NCI-H187 treated with DMSO at 0.1 percent for 48 hours (cell line): ENCODE measurements at places on chromosomes 5 and 9.

- no peak for DNase-seq
Observed at GRCh38 chr5:147081311-147081764, 153.5 kb upstream of the STK32A start.

GRCh38 chr5:21773456-21773855 is 1079.7 kb downstream of the CDH12 start:
- DNase-seq: no peak

- no peak for DNase-seq
Observed at GRCh38 chr9:134366223-134367031, 40.2 kb downstream of the RXRA start.

DNA sequence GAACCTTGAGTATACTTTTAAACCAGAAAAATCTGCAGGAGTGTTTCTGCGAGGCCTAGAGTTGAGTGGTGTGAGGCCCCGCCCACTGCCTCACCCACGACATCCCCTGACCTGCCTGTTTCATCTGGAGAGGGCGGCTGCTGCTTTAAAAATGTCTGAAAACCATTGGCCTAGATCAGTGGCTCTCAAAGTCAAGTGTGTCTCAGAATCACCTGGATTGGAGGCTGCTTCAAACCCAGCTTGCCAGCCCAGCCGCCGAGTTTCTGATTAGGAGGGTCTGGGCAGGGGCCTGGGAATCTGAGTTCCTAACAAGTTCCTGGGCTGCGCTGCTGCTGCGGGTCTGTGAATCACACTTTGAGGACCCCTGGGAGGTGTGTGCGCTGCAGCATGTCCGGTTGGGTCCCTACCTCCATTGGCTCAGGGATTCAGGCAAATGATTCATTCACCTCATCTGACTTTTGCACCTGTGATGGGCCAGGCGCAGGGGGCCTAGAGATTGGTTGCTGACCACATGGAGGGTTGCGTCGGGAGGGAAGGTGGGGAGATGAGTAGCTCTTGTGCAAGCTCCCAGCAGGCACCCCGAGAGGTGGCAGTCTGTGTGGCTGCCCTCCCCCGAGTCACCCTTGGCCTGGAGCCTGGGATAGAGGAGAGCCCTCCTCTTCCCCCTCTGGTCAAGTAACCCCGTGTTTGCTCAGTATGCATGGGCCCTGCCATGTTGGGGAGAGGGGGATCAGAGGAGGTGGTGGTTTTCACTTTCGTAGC is 27.6 kb upstream of the HMCN2 start:
- DNase-seq: peak; percentile 70

- no peak for DNase-seq
Observed at GRCh38 chr9:130165579-130165978, 6.6 kb upstream of the NCS1 start.

GRCh38 chr9:120363697-120364096 is 216.3 kb downstream of the CDK5RAP2 start:
- no peak for DNase-seq

DNA sequence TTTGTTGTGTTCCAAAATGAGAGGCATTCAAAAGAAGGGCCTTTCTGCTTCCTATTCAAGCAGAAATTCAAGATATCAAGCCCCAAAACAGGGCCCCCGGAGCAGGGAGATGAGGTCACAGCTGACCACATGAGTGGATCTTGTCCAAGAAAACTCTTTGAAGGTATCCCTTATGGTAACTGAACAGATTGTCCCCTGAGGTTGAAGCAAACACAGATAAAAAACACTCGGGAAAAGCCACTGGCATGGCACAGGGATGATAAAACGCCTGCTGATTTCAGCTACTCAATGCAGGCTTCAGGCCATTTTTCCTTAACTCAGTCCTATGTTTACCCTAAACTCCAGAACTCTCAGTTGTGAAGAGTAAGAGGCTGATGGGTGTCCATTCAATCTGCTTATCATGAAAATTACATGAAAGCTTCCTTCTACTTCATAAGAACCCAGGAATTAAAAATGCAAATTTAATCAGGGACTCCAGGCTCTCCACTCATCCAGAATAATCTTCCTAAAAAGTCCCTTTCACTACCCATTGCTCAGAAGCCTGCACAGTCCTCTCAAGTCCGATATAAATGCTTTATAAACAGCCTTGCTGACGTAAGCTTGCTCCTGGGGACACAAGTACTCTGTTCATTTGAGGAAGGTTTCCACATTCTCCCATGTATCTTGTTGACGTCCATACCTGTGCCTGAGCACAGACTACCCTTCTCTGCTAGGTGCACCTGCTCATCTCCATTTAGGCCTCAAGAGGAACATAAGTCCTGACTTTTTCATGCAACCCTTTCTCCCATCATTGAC is 35.9 kb upstream of the SLC1A3 start:
- no peak for DNase-seq

DNA sequence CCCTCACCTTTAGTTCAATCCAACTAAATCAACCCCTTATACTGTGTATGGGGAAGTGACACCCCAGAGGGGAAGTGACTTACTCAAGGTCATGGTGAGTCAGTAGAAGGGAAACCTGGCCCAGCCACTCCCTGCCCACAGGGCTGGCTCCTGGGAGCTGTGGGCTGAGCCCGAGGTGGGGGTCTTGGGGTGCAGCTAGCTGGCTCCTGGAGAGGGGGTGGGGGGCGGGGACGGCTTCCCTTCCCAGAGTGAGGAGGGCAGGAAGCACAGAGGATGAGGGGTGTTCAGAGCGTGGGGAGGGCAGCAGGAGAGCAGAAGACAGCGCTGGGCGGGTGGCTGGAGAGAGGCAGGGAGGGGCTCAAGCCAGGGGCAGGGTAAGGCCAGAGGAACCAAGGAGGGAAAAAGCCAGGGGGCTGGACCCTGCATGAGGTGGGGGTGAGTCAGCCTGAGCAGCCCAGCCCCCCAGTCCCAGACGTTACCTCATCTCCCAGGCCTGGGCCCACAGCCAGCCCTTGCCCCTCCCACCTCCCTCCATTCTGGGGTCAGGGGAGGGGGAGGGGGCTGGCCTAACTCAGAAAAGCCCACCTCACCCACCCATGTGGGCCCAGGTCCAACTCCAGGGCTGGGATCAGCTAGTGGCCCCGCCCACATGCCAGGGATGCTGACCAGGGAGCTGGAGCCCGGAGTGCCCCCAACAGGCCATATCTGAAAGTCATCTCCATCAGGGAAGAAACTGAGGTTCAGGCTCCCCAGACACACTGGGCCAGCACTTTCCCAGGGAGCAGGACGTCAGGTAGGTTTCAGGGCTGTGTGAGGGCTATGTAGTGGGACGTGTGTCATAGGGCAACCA is 2.8 kb downstream of the PDLIM7 start:
- no peak for DNase-seq

- no peak for DNase-seq
Observed at GRCh38 chr5:54146916-54147315, 163.5 kb downstream of the ARL15 start.

DNA sequence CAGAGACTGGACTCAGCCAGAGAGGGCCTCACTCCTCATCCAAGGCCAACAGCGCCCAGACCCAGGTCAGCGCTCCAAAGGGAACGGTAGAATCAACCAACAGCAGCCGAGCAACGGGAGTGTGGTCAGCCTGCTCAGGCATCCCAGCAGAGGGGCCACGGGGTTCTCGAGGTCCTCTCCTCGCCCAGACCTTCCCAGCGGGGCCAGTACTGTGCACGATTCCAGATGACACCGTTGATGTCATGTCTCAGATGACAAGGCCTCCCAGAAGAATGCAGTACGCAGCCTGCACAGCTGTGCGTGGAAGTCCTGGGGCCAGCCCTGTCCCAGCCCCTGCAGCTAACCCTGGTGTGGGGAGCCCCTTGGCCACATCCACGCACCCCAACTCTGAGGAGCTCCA is 141.0 kb upstream of the PPP1R26 start:
- DNase-seq: no peak

- DNase-seq: no peak
Observed at GRCh38 chr9:69961843-69962242, 81.8 kb upstream of the MAMDC2 start.

- no peak for DNase-seq
Observed at GRCh38 chr5:393846-394275, 49.1 kb upstream of the EXOC3 start.

- DNase-seq: no peak
Observed at GRCh38 chr5:145715412-145715811, 119.7 kb downstream of the PRELID2 start.

- DNase-seq: no peak
Observed at GRCh38 chr9:99811172-99811571, 10.5 kb upstream of the NR4A3 start.

GRCh38 chr5:155482428-155482827 is 468.9 kb downstream of the KIF4B start:
- DNase-seq: no peak

DNA sequence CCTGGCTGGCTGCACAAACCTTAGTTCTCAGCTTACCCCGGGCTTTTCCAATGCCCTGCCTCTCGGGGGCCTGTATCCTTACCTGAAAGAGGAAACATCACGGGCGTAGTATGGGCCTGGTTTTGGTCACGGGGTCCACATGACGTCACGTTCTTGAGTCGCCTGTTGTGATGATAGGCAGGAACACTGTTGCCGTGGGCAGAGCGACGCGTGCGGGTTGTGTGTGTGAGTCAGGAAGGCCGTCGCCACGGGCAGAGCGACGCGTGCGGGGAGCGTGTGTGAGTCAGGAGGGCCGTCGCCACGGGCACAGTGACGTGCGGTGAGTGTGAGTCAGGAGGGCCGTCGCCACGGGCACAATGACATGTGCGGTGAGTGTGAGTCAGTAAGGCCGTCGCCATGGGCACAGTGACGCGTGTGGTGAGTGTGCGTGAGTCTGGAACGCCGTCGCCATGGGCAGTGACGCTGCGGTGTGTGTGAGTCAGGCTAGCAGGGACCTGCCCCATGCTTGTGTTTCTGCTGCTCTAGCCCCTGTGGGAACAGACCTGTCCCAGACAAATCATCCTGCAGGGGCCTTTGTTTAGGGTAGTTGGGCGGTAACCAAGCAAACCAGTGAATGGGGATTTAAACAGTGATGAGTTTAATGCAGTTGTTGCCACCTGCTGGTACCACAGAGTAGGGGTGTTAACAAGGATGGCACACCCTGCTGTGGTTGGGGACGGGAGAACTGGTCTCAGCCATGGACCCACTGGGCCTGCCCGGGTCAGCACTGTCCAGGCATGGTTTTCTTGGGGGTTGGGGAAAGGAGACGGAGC is 19.8 kb downstream of the TRIP13 start:
- no peak for DNase-seq

DNA sequence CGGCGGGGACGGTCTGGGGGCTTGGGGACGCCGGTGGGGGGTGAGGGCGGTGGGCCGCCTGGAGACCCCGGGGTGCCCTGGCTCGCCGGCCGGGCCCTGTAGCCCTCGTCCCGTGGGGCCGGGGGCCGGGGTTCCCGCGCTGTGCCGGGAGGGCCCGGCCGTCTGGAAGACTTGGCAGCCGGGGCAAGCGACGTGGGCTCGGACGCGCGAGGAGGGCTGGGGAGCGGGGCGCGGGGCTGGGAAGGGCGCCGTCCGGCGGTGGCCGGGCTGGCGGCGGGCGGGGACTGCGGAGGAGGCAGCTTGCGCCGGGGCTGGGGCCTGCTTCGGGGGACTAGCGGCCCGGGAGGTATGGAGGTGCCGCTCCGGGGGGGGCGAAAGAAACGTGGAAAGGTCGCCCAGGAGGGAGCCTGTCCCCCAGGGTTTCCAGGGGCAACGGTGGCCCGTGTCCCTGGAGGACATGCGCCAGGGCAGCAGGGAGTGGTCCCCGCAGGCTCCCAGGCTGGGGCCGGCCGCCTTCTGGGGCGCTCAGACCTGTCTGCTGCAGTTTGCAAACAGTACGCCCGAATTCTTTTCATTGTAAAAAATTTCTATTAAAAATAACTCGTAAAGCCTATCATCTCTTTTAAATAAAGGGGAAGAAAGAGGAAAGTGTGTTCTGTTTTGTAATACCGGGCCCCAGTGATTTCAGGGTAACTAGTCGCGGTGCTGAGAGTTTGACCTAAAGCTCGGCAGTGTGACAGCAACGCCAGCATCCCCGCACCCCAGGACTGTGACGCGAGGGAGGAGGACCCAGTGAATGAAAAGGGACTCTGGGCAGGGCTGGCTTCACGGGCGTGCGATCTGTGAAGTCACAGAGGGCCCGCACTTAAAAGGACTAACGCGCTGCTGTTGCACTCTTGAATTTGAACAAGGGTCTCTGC is 752 bp upstream of the ANKH start:
- no peak for DNase-seq

DNA sequence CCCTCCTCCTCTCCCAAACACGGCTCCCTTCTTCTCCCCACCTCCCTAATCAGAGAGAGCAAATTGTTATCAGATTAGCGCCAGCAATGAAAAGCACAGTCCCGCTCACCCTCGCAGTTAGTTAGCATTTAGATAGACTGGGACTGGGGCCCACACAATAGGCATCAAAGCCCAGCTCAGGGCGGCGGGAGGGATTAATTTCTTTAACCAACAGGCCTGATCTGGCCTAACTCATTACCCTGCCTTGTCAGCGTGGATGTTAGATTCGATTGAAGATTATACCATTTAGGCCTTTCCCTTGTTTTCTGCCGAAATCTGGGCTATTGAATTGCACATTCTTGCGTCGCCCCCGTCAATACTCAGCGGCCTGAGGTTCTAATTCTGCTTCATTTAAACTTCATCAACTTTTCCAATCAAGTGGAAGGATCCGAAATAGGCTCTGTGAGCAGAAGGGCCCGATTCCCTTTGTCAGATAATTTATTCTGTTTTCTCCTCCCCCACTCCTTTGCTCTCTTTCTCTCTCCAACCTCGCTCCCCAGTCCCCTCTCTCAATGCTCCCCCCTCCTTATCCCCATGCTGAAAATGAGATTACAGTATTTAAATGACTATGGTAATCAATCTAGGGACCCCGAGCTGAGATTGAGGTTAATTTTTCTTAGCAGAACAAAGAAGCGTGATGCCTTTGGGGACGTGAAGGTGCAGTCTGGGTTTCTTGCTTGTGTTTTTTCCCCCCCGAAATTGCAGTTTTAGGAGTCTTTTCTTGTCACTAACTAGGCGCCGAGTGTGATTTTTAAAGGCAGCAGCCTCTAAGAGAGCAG is 15.1 kb downstream of the CFAP77 start:
- DNase-seq: no peak

GRCh38 chr5:1745123-1745795 is 54.4 kb downstream of the MRPL36 start:
- no peak for DNase-seq
